ENCODE measurements at places on chromosomes 2 and 18. TPM values are rescaled to one million over a fixed set of nuclear protein-coding genes. Genes with fewer than 3 reads are reported as not detected.

ALPI gene
- total RNA-seq = not detected

LRRTM1 gene
- total RNA-seq = not detected

MGAT4A gene
- 108 TPM for total RNA-seq

- DNase-seq = no peak
Measured at GRCh38 chr2:98457045-98457696, 12.5 kb downstream of the INPP4A start.

DNA sequence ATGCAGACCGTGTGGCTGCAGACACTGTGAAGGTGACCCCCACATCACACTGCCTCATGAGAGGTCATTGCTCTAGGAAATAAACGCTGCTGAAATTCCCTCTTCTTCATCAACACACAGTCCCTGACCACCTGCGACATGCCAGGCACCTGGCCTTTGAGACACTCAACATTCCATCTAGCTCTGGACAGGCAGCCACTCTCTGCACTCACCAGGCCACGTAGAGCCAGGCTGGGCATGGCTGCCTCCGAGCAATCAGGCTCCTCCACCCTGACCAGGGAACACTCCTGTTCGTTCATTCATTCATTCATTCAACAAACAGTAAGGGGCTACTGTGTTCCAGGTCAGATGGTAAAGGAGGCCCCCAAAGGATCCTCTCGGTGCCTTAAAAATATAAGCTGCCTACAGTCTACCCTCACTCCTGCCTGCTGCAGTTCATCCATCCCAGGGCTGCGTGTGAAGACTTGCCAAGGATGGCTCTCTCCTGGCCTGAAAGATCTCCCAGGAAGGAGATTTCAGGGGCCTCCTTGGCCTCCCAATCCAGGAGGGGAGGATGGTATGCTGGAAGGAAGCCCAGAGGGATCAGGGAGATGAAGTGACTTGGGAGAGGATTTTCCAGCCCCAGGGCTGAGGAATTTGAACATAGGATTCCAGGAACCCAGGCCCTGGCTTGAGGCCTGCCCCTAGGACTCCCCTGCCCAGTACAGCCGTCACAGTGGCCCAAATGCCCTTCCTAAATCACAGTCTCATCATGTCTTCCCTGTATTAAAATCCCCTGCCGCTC, 66.7 kb downstream of the TNS1 start:
- DNase-seq = no peak

DNA sequence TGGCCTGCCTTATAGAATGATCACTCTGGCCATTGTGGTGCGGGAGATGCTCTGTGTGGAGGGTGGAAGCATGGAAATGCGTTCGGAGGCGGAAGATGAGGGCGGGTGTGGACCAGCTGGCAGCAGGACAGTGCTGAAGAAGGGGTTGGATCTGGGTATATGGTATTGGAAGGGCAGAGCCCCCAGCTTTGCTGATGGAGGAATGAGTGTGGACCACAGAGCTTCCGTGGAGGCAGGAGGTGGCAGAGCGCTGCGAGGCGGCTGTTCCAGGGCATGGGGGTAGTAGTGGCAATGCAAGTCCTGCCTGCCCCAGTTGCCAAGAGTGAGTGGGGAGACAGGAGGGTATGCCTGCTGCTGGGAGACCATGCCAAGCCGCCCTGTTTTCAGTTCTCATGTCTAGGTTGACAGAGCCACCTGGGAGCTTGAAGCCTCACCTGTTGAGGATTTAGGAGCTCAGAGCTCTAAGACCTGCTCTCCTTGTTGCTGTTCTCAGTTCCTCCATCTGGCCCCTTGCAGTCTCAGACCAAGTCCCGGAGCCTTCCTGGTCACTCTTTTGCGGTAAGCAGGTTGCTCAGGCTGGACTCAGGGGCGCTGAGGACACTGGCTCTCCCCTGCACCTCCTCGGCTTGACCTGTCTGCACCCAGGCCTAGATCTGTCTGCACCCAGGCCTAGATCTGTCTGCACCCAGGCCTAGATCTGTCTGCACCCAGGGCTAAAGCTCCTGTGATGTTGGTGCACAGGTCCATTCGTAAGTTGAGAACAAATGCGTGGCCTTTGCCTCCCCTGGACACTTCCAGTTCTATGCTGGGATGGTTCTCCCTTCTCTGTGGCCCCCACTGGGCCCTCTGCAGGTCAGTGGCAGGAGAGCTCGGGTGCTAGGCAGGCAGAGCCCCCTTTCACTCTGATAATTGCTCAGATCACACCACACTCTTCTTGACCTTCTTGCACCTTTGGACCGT, 290.5 kb upstream of the HS6ST1 start:
- DNase-seq = no peak

GRCh38 chr2:26720322-26721114, 28.0 kb downstream of the KCNK3 start:
- DNase-seq = no peak

GRCh38 chr2:88230911-88231310, 60.8 kb downstream of the THNSL2 start:
- no peak for DNase-seq

GRCh38 chr2:19287324-19287723, 71.1 kb downstream of the OSR1 start:
- DNase-seq = no peak
